ENCODE measurements at places on chromosomes 16 and 17.
A peak's percentile ranks its signal among the peaks of the same experiment; 100 is the strongest.

GRCh38 chr16:81277541-81278080, 37.2 kb upstream of the GAN start:
- no peak for DNase-seq

- no peak for DNase-seq
These were observed 5.1 kb downstream of the ARMC5 start for GRCh38 chr16:31464348-31464769.

- DNase-seq: no peak
These were observed 131.4 kb downstream of the WWOX start for GRCh38 chr16:78230832-78231231.

GRCh38 chr16:74999219-74999608, 390 bp downstream of the ZNRF1 start:
- DNase-seq: peak; percentile 66

GRCh38 chr17:61943117-61943516, 15.3 kb upstream of the INTS2 start:
- DNase-seq: no peak

GRCh38 chr17:57507828-57508227, 237.3 kb downstream of the CCDC182 start:
- DNase-seq: no peak

DNA sequence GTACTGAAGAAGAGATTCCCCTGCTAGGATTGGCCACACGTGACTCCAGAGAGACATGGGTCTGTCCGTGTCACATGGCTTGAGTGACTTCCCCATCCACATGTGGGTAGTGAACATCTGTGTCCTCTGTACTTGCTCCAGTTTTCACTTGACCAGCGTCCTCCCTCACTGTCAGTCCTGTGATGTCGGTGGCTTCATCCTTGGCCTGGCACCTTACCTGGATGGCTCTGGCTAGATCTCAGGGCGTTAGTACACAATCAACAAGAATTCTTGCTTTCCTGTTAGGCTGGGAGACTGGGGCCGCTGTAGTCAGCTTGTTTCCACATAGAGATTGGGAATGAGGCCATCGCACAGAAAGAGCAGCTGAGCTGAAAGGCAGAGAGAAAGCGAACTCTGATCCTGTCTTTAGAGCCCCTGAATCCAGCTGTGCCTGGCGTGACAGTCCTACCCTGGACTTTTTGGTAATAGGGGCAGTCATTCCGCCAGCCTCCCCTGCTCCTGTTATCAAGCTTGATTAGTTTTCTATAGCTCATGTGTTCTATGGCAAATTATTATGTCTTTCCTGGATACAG, 227.3 kb downstream of the SNX29 start:
- DNase-seq: no peak

GRCh38 chr16:89341697-89342694, 124.5 kb downstream of the ZNF778 start:
- DNase-seq: no peak

DNA sequence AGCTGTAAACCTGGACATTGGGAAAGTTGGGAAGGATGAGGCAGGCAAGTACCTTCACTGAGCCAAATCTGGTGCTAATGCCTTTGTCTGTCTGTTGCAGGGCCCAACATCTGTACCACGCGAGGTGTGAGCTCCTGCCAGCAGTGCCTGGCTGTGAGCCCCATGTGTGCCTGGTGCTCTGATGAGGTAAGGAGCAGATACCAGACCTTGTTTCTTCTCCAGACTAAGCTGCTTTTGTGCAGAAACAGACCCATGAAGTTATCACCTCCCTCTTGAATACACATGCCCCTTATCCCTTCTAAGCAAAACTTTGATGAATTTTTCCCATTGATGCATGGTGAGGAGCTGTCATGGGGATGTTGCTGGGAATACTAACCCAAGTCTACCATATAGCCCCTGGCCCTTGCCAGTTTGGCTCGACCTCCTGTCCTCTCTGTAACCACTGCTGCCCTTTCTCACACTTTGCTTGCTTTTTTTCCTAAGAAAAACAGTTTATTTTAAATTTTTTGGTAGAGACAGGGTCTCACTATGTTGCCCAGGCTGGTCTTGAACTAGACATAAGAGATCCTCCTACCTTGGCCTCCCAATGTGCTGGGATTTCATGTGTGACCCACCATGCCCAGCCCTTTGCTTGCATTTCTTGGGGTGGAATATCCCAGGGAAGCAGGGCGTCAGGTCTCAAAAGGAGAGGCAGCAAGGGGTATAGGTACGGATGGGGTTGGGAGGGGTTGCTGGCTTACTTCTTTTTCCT, 20.9 kb downstream of the ITGB3 start:
- no peak for DNase-seq

DNA sequence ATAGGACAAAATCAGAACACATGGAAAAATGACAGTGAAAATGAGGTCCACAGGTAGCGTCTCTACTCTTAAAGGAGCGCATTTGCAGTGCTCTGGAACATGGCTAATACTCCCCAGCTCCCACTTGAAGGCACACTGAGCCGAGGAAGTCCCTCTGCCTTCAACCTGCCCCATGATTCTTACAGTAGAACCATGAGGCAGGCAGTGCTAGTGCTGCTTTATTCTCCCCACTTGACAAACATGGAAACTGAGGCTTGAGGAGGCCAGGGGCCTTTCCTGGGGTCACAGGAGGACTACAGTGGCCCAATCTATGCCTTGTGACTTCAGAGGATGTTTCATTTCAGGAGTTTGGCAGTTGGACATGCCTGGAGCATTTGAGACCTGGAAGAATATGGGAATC, 244.1 kb upstream of the MAF start:
- no peak for DNase-seq

DNA sequence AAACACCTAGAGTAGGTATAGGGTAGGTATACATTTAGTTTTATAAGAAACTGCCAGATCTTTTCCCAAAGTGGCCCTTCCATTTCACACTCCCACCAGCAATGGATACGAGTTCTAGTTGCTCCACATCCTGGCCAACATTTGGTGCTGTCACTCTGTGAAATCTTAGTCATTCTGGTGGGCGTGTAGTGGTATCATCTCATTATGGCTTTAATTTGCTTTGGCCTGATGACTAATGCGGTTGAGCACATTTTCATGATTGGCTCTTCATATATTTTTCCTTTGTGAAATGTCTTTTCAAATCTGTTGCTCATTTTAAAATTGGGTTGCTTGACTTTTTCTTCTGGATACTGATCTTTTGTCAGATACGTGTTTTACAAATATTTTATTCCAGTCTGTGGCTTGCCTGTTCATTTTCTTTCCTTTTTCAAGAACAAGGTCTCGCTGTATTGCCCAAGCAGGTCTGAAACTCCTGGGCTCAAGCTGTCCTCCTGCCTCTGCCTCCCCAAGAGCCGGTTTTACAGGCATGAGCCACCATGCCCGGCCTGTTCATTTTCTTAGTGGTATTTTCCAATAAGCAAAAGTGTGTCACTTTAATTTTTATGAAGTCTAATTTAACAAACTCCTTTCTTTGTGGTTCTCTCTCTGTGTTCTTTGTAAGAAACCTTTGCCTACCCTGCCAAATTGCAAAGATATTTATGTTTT, 192.4 kb downstream of the SEC14L1 start:
- DNase-seq: peak; percentile 93

DNA sequence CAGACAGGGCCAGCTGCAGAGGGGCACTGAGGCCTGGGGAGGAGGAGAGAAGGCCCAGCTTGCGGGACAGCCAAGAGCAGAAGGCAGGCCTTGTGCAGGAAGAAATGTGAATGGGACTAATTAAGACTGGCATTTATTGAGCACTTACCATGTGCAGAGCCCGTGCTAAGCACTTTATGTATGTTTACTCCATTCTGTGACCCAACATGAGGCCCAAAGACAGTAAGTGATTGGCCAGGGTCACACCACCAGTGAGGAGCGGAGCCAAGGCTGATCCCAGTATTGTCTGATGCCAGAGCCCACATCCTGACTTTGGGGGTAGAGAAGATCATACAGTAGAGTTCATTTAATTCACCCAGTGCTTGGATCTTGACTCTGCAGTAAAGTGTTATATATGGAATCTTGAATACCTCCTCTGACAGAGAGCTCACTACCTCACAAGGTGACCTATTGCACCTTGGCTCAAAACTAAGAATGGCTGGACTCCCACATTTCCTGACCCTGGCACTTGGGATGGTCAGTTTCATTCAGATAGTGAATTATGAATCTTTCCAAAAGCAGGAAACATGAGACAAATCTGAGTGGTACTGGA, 13.6 kb downstream of the KATNB1 start:
- no peak for DNase-seq

- DNase-seq: peak; percentile 19
These were observed 102.5 kb upstream of the TMEM97 start for GRCh38 chr17:28216528-28216927.

GRCh38 chr17:9329251-9329921, 246.2 kb downstream of the STX8 start:
- no peak for DNase-seq

- DNase-seq: no peak
These were observed 3.8 kb downstream of the NUDT16L1 start for GRCh38 chr16:4696905-4697847.

DNA sequence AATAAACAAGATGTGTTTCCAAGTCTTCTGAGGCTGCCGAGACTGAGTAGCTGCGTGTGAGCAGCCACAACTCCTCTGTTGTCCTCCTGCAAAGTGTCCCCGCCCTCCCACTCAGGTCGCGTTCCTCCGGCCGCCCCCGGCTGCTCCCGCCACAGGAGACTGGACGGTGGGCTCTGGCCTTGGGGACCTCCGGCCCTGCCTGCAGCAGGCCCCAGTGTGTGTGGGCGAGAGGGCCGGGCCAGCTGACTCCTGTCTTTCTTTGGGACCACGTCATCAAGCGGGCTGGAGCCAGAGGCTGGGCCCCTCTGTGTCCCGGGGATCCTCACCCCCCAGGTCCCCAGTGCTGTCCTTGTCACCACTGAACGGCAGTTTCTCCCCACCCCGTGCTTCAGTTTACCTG, 175.3 kb downstream of the NPIPB11 start:
- no peak for DNase-seq

- DNase-seq: no peak
These were observed 15.6 kb upstream of the SLC38A8 start for GRCh38 chr16:84058211-84058610.

DNA sequence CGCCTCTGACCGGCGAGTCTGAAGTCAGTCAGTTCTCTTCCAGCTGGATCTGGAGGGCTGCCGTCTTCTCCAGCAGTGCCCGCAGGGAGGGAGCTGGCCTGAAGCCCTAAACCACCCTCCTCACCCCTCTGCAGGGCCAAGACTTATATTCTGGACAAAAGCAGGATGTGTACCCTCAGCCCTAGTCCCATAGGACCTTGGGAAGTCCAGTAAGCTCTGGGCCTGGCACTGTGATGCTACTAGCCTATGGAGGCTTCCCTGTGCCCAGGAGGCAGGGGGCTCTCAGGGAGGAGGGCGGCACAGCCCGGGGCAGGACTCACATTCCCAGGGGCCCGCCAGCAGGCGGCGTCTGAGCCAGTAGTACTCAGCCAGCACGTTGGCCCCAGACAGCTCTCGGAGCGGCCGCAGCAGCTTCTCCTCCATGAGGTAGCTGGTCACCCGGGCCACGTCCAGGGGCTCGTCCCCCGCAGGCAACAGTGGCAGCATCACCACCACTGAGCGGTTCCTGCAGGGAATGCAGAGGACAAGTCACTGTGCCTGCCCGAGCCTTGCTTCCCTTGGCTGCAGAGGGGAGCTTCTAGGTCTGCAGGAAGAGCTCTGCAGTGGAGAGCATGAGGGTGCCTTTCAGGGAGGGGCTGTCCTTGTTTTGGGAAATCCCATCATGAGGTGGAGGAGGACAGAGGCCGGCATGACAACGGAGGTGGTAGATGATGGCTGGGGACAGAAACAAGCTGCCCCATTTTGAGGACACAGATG, 41.7 kb downstream of the RMI2 start:
- peak; percentile 41 for DNase-seq

GRCh38 chr16:55876854-55877253, 1.7 kb upstream of the CES5A start:
- DNase-seq: no peak

GRCh38 chr16:67111951-67112444, 2.3 kb downstream of the PHAF1 start:
- DNase-seq: no peak

DNA sequence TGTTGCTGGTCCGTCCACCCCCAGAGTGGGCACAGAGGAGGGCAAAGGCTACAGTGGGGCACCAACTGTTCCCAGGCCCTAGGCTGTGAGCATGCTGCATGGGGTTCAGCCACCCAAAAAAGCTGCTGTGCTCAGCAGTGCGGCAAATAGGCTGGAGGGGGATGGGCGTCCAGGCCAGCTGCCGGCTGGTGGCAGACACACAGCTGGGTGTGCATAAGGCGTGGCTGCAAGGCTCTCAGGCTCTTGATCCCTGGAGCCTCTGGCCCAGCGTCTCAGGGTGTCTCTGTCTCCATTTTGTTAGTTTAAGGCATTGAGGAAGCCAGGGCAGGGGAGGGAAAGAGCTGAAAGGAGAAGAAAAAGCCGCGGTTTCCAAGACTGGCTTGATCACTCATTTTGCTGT, 8.8 kb downstream of the RPL19 start:
- DNase-seq: no peak

- DNase-seq: no peak
These were observed 45.6 kb downstream of the ERN1 start for GRCh38 chr17:64084086-64084939.

GRCh38 chr17:77400445-77400870, 259.7 kb downstream of the SEC14L1 start:
- DNase-seq: no peak

DNA sequence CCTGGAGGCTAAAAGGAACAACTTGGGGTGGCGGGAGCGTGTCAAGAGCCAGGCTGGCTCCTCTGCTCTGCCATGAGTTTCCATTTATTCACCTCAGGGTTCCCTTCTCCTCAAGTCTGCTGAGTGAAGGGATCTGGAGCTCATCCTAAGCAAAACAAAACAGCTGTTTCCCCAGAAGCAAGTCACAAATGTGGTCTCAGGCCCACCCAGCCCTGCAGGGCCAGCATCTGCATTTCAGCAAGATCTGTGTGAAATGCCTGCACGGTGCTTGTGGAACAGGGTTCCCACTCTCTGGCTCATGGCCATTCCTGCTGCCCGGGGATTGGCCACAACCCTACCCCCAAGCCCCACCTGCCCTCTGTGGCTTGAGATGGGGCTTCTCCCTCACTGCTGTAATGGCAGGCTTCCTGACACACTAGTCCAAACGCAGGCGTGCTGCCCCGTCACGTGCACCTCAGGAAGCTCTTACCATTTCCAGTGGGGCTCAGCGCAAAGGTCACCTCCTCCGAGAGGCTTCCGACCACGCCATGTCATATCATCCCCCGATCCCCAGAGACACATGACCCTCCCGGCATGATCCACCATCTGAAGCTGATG, 2.3 kb downstream of the SLC38A8 start:
- DNase-seq: no peak

Data from adipocyte (in vitro differentiated cells).